ENCODE measurements at places on chromosomes 7 and 10. TPM values are rescaled to one million over a fixed set of nuclear protein-coding genes. Genes with fewer than 3 reads are reported as not detected.

- peak; percentile 57 for DNase-seq
These were observed 148.2 kb downstream of the CELF2 start for GRCh38 chr10:11165591-11166543.

The LRRTM3 gene
- not detected for total RNA-seq

GRCh38 chr10:83541046-83541445, 598.3 kb upstream of the GHITM start:
- DNase-seq, result no peak

The ENTPD1 gene
- total RNA-seq, result 42.4 TPM

The SHTN1 gene
- total RNA-seq, result 9.6 TPM

GRCh38 chr10:68578974-68579373, 18.8 kb downstream of the TET1 start:
- DNase-seq, result no peak

DNA sequence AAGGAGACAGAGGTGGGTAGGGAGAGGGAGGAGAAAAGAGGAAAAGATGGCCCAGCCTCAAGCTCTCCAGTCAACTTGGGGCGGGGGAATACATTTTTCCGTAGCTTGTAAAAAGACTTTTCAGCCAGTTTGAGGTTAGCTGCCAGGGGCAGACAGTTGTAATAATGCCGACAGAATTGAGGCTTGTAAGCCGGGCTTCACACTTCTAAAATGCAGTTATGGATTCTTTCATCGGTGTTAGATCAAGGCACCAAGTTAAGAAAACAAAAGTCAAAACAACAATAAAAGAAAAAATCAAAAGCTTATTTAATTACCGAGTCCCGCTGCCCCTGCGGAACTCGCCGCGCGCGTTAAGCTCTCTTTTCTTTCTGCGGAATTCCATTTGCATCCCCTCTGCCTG, 448 bp upstream of the EVX1 start:
- no peak for DNase-seq

All from uterus (tissue), 4 donors.